ENCODE measurements at places on chromosomes 6 and 20. TPM values are rescaled to one million over a fixed set of nuclear protein-coding genes. Genes with fewer than 3 reads are reported as not detected.

- H3K4me3 ChIP-seq = no peak overlapping the region
- no peak overlapping the region for H3K27ac ChIP-seq
- no peak for DNase-seq
Measured at GRCh38 chr6:101770116-101770515, 376.6 kb downstream of the GRIK2 start.

- no peaks in the 10 kb centered on the region for H3K27me3 ChIP-seq
- H3K4me1 ChIP-seq = peaks cover 44% of the 10 kb centered on the region
- H3K27ac ChIP-seq = peak overlapping the region; percentile 99
- DNase-seq = no peak
- peak overlapping the region; percentile 98 for H3K4me3 ChIP-seq
Measured at GRCh38 chr20:38031957-38032356, 1.3 kb downstream of the TTI1 start.

DNA sequence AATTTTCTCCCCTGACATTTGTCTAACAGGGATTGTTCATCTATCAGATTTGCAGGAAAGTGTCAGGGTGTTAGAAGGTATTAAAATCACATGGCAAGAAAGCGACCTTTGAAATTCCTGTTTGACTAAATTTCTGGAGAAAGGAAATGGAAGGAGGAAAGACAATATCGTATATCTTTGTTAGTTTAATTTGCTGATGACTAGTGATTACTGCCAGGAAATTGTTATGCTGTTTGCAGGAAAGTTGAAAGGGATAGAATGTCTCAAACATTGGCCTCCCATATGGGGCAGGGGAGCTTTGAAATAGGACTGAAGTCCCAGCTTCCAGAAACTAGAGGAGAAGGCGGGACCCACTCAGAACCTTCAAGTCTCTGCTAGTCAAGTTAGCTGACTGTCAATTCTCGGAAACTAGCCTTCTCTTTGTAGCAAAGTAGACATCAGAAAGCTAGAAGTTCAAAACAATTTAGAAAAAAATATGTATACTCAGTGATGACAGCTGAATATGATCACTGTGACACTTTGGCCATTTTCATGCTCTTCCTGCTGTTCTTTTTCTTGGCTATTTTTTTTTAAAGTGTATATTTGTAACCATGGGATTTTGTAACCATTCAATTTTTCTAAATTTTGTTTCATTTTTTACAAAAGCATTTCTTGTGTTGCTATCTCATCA, 53.4 kb upstream of the RALGAPA2 start:
- no peak overlapping the region for H3K4me3 ChIP-seq
- peaks cover 21% of the 10 kb centered on the region for H3K27me3 ChIP-seq
- H3K27ac ChIP-seq = no peak overlapping the region
- H3K4me1 ChIP-seq = no peaks in the 10 kb centered on the region

DNA sequence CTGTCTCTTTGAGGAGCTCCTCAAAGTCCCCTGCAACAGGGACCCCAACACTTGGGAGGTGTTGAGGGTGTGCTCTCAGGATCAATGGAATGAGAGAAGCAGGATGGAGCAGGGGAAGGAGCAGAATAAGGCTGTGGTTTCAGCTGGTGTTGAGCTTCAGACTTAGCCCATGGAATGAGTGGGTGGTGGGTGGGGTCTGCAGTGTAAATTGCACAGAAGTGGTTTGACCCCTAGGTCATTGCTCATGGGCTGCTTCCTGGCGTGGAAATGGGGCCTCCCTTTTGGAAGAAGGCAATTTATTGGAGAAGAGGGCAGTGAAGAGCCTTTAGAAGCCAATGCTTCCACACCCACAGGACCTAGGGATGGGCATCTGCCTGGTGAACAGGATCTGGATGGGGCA, 37.0 kb upstream of the KCNG1 start:
- no peaks in the 10 kb centered on the region for H3K36me3 ChIP-seq
- H3K27me3 ChIP-seq = peaks cover 21% of the 10 kb centered on the region
- no peak for DNase-seq
- no peak overlapping the region for H3K27ac ChIP-seq
- H3K4me1 ChIP-seq = no peaks in the 10 kb centered on the region
- no peak overlapping the region for H3K4me3 ChIP-seq

DNA sequence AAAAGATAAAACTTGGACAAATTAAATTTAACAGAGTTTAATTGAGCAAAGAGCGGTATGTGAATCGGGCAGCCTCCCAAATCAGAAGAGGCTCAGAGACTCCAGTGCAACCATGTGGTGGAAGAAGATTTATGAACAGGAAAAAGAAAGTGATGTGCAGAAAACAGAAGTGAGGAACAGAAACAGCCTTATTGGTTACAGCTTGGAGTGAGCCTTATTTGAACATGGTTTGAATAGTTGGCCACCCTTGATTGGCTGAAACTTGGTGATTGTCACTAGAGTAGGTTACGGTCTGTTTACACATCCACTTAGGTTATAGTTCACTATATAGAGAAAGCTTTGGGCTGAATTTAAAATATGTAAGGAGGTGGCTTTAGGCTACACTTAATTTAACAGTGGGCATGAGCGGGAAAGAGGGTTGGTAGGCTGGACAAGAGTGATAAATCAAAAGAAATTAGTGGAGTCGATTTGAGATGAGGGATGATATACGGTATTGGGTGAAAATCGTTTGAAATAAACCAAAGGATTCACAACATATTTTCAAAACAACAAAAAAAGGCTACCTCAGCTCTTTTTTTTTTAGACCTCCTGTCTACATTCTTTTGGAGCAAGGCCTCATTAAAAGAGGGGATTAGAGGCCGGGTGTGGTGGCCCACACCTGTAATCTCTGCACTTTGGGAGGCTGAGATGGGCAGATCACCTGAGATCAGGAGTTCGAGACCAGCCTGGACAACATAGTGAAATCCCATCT, 84.3 kb upstream of the PREP start:
- peaks cover 31% of the 10 kb centered on the region for H3K4me1 ChIP-seq

- no peak overlapping the region for H3K4me3 ChIP-seq
- H3K27ac ChIP-seq = no peak overlapping the region
- H3K4me1 ChIP-seq = peaks cover 1% of the 10 kb centered on the region
- H3K36me3 ChIP-seq = peaks cover 5% of the 10 kb centered on the region
Measured at GRCh38 chr6:109345986-109346385, 36.3 kb downstream of the CD164 start.

DNA sequence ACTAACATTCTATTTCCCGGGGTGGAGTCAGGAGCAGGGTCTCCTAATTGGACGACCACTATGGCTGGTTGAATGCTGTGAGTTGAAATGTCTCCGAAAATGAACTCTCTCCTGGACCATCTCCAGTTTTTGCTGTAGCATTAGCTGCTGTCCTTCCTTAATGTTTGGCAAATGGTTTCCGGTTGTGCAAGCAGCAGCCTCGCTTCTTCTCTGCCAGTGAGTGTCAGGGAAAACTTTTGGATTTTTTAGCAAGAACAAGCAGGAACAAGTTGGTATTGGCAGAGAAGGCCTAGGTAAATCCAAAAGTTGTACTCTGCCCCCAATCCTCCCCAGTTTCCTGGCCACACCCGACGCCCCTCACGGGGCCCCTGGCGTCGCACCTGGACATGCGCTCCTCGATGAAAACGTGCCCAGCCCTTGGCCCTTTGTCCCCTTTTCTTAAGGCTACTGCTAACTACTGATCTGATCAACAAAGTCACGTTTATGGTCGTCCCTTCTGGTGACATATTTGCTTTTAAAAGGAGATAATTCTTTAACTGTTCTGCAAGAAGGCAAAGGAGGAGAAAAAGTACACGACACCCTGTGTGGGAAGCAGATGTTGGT, 103.2 kb downstream of the ARMC2 start:
- H3K36me3 ChIP-seq = peaks cover 7% of the 10 kb centered on the region
- H3K4me1 ChIP-seq = peaks cover 17% of the 10 kb centered on the region
- no peaks in the 10 kb centered on the region for H3K27me3 ChIP-seq

The SYCP2 gene
- total RNA-seq = 13.4 TPM

DNA sequence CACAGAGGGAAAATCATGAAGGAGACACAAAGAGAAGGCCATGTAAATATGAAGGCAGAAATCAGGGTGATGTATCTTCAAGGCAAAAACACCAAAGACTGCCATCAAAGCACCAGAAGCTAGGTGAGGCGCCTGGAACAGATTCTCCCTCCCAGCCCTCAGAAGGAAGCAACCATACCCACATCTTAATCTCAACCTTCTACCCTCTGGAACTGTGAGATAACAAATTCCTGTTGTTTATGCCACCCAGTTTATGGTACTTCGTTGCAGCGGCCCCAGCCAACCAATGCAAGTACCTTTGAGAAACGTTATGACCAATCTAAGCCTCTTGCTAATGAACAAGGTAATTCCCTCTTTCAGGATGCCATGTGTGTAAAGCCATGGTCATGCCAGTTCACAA, 66.2 kb upstream of the STXBP5 start:
- no peak overlapping the region for H3K27ac ChIP-seq
- H3K36me3 ChIP-seq = no peaks in the 10 kb centered on the region
- no peak overlapping the region for H3K4me3 ChIP-seq
- H3K4me1 ChIP-seq = no peaks in the 10 kb centered on the region

The C6orf58 gene
- total RNA-seq = not detected

DNA sequence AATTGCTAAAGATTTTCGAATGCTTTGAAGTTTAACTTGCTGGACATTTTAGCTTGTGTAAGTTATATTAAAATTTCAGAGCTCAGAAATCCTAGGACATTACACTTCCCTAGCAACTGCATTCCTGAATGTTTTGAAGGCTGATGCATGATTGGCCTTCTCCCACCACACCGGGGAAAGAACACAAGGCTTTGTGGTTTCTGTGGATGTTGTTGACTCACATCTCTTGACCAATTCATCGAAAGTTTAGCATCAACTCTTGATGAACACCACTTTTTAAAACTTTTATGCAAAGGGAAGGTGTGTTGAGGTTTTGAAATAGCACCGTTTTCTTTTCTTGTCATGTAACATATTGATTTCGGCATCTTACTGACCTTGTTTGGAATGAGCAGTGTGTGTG, 81.1 kb downstream of the RIMS1 start:
- H3K27me3 ChIP-seq = no peaks in the 10 kb centered on the region
- no peaks in the 10 kb centered on the region for H3K36me3 ChIP-seq
- no peak for DNase-seq
- no peaks in the 10 kb centered on the region for H3K4me1 ChIP-seq
- no peak overlapping the region for H3K4me3 ChIP-seq
- H3K27ac ChIP-seq = no peak overlapping the region

Data from activated naive CD8-positive, alpha-beta T cell treated with anti-CD3 and anti-CD28 coated beads, Interleukin-2, amount 10 ng/mL, durations not matched to agents 7 days and 5 days (primary cell).